ENCODE measurements at places on chromosomes 6 and 20. TPM values are rescaled to one million over a fixed set of nuclear protein-coding genes. Genes with fewer than 3 reads are reported as not detected.
A peak's percentile ranks its signal among the peaks of the same experiment; 100 is the strongest.

DNA sequence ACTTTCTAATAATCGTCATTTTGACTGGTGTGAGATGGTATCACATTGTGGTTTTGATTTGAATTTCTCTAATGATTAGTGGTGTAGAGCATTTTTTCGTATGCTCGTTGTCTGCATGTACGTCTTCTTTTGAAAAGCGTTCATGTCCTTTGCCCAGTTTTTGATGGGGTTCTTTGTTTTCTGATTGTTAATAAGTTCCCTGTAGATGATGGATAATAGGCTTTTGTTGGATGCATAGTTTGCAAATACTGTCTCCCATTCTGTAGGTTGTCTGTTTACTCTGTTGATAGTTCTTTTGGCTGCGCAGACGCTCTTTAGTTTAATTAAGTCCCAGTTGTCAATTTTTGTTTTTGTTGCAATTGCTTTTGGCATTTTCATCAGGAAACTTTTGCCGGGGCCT lies 32.3 kb upstream of the XRN2 start:
- DNase-seq: no peak

- peak; percentile 78 for DNase-seq
Observed at GRCh38 chr20:57089699-57090144, 176.7 kb downstream of the BMP7 start.

DNA sequence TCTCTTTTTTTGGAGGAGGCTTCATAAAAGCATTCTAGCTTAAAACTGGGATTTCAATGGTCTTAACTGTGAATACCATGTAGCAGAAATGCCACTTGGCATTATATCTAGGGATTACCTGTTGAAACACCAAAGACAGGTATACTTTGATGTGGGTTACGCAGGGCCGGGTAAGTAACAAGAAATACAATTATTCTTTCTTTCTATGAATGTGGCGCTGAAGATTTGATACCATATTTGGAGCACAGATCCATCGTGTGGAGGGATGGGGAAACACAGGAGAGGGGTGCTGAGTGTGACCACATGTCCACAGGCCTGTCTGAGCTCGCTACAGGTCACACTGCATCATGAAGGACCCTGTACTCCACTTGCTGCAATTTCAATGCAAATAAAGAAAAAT lies 257.8 kb downstream of the GMPR start:
- no peak for DNase-seq

RFX6 gene
- total RNA-seq: not detected

ABHD12 gene
- total RNA-seq: 72.6 TPM

ZNF451 gene
- total RNA-seq: 31.7 TPM

SLC17A9 gene
- total RNA-seq: 0.22 TPM

SCAND1 gene
- 56.6 TPM for total RNA-seq

Measured in PC-9 (cell line).